Activated naive CD8-positive, alpha-beta T cell treated with anti-CD3 and anti-CD28 coated beads, Interleukin-2, amount 10 ng/mL, durations not matched to agents 7 days and 5 days (primary cell): ENCODE measurements at places on chromosomes 3 and 15. TPM values are rescaled to one million over a fixed set of nuclear protein-coding genes. Genes with fewer than 3 reads are reported as not detected.

Gene IGSF10
- not detected for total RNA-seq

Gene ESYT3
- total RNA-seq = 0.26 TPM

Gene EHD4
- 9.5 TPM for total RNA-seq

Gene EFCAB12
- total RNA-seq = 1.4 TPM
